ENCODE measurements at places on chromosomes 7 and 10. TPM values are rescaled to one million over a fixed set of nuclear protein-coding genes. Genes with fewer than 3 reads are reported as not detected.

DNA sequence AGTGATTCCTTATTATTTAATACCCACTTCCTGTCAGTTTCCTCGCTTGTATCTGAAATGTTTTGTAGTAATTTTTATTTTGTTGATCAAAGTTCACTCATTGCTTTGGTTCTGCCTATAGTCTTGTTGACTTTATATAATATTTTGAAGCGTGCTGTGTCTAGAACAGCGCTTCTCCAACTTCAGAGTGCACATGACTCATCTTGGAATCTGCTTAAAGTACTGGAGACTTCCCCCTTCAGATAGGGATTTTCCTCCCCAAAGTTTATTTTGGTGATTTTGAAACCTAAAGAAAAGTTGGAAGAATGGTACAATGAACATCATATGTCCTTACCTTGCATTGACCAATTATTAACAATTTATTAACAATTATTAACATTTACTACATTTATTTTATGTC is 5.8 kb downstream of the COMTD1 start:
- H3K27ac ChIP-seq, result no peak overlapping the region
- peaks cover 3% of the 10 kb centered on the region for H3K4me1 ChIP-seq
- H3K36me3 ChIP-seq, result peaks cover 25% of the 10 kb centered on the region
- no peaks in the 10 kb centered on the region for H3K27me3 ChIP-seq
- no peak overlapping the region for H3K4me3 ChIP-seq
- no peak for DNase-seq

DNA sequence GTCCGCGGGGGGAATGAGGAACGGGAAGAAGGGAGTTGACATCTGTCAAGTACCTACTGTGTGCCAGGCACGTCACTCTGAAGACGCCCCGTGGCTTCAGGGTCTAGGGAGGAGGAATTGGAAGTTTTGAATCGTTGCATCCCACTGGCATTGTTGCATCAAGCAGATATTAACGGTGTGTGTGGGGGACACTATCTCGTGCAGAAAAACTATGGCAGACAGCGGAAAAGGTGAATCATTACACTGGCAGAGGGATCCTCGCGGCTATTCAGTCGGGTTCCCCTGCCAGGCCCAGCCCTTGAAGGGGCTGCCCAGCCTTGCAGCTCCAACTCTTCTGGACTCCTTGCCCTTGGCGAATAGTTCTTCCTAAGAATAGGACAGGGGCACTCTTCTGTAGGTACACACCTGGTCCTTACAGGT is 1.0 kb upstream of the KIAA1549 start:
- H3K27ac ChIP-seq, result peak overlapping the region; percentile 9
- no peaks in the 10 kb centered on the region for H3K36me3 ChIP-seq
- DNase-seq, result no peak
- no peaks in the 10 kb centered on the region for H3K27me3 ChIP-seq
- peaks cover 17% of the 10 kb centered on the region for H3K4me1 ChIP-seq

GRCh38 chr10:106942035-106942662 is 222.4 kb downstream of the SORCS1 start:
- H3K4me1 ChIP-seq, result no peaks in the 10 kb centered on the region
- no peaks in the 10 kb centered on the region for H3K27me3 ChIP-seq
- no peak overlapping the region for H3K4me3 ChIP-seq
- H3K36me3 ChIP-seq, result no peaks in the 10 kb centered on the region
- no peak for DNase-seq
- no peak overlapping the region for H3K27ac ChIP-seq

GRCh38 chr10:99906470-99906869 is 103.3 kb downstream of the DNMBP start:
- H3K27me3 ChIP-seq, result no peaks in the 10 kb centered on the region
- DNase-seq, result no peak
- H3K36me3 ChIP-seq, result peaks cover 50% of the 10 kb centered on the region
- no peak overlapping the region for H3K27ac ChIP-seq
- H3K4me1 ChIP-seq, result peaks cover 4% of the 10 kb centered on the region
- H3K4me3 ChIP-seq, result no peak overlapping the region

Gene C10orf143
- total RNA-seq, result 6.6 TPM

Gene PNLIPRP1
- not detected for total RNA-seq

Gene SLC26A3
- 0.25 TPM for total RNA-seq

All from kidney (tissue), 22 donors.